ENCODE measurements at places on chromosomes 3 and 15. TPM values are rescaled to one million over a fixed set of nuclear protein-coding genes. Genes with fewer than 3 reads are reported as not detected.
A peak's percentile ranks its signal among the peaks of the same experiment; 100 is the strongest.

GRCh38 chr15:64443747-64444621 lies 16.4 kb upstream of the ZNF609 start:
- peak; percentile 46 for DNase-seq

DNA sequence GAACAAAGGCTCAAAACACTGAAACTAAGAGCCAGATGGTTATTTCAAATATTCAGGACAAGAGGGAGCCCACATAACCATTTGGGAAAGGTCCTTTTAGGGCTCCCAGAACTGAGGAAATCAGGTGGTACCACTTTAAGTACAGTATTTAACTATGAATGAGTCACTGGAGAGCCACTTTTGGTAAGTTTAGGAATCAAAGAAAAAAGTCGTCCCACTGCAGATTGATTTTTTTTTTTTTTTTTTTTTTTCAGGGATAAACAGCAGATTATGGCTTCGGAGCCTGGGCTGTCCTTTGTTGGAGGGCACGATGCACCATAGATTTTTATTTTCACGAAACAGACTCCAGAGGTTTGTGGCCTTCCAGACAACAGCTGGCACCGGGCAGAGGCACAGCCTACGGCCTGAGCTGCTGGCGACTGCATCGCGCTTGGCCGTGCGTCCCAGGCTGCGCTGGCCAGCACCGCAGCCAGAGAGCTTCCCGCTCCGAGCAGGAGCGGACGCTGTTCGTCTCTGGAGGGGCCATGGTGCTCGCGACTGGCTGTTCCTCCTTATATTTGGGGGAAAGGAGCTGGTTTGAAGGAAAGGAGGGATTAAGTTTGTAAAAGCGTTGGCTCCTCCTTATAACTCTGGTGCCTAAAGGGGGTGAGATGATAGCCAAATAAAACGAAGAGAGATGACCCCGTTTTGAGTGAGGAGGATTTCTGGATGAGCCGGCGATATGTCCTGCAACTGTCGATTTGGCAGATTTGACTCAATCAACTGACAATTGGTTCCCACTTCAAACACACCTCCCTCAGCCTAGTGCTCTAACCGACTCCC lies 152.9 kb upstream of the GOLIM4 start:
- DNase-seq = no peak

DNA sequence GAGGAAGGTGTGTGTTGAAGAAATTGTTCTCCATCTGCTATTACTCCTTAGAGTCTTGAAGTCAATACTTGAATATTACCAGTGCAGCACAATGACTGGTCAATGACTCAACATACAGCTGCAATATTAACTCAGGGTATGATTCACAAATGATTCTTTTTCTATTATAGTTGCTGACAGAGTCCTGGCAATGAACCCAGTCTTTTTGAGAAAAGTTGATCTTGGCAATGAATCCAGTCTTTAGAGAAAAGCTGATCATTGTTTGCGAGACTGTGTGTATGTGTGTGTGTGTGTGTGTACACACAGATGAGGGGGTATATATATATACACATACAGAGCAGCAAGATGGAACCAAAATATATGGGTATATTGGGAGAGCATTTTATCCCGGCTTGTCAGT lies 315.1 kb downstream of the ZNF385D start:
- DNase-seq = peak; percentile 66

- DNase-seq = no peak
Observed at GRCh38 chr3:77254967-77255831, 215.3 kb downstream of the ROBO2 start.

- no peak for DNase-seq
Observed at GRCh38 chr15:45604326-45604725, 17.1 kb downstream of the BLOC1S6 start.

DNA sequence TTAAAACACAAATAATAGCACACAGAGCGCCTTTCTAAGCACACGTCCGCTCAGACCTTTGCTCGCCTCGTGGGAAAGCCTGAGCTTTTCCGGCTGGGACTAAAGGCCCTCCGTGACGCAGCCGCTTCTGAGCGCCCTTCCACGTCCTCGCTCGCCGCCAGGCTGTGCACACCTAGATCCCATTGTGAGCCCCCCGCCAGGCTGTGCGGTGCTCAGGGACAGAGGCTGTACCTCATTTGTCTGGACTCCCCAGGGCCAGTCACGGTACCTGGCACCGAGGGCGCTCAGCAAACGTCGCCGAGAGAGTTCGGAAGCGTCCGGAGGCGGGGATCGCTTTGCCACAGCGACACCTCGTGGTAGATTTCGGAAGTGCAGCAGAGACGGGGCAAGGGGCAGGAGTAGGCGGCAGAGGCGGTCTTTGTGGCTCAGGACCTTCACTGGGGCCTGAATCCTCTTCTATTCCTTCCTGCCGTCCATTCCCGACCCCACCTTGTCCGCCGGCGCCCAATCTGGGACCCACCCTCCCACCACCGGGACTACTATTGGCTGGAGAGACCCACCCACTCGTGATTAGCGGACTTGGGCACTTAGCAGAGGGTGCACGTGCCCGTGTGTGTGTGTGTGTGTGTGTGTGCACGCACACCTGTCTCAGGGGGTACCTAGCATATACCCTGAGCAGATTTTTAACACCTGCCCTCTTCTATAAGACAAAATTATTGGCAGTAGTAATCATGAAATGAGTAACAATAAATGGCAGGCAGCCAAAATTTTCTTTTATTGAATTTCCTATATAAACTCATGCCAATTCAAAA lies 65.6 kb downstream of the RHCG start:
- DNase-seq = peak; percentile 6

The STRA6 gene
- 10.9 TPM for polyA plus RNA-seq

The REC114 gene
- not detected for polyA plus RNA-seq

DNA sequence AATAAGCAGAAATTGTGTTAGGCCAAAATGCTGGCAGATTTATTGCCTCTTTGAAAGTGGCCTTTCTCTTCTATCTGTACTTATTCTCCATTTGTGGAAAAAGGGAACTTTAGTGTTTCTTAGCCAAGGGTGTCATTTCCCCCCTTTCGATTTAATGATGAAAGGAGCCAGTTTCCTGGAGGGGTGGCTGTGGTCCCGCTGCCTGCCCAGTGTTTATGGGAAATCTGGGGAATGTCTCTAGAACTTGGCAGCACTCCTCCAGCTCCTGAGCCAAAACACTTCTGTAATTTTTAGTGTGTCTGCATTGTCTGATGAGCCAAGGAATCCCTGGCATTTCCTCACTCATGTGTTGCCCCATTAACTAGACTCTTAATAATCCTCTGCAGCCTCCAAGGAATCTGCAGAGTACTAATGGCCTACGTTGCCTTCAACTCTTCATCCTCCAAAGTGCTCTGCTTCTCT lies 448.8 kb downstream of the GRM7 start:
- peak; percentile 0 for DNase-seq

DNA sequence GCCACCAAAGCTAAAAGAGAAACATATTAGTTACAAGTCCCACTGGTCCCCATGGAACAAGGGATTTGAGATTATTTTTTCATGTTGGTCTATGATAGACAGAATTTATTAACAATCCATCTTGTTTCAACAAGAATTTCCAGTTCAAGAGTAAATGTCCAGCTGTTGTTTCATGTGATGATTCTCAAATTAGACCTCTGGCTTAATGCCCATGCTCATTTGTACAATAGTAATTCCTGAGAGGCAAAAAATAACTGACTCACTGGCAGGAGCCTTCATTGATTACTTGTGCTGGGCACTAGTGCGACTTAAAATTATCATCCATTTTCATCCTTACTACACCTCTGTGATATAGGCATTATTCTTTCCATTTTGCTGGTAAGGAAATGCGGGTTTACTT lies 171.3 kb downstream of the ITPR1 start:
- no peak for DNase-seq

DNA sequence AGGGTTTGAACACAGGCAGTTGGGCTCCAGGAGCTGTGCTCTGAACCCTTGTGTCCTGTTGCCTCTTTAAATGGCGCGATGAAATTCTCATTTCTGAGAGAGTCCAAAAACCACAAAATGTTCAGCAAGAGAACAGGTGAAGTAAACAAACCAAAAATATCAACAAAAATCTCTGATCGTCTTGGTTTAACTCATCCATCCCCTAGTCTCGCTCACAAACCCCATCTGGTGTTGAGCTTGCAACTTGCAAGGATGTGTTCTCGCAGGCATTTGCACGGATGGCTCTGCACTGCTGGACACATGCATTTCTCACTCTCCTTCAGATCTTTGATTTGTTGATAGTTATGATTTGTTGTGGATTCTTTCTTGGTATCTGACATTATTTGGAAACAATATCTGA lies 31.1 kb downstream of the FAH start:
- DNase-seq = no peak

The ACTRT3 gene
- polyA plus RNA-seq = 2.3 TPM

- peak; percentile 32 for DNase-seq
Observed at GRCh38 chr15:46413799-46414198, 779.0 kb downstream of the SQOR start.

DNA sequence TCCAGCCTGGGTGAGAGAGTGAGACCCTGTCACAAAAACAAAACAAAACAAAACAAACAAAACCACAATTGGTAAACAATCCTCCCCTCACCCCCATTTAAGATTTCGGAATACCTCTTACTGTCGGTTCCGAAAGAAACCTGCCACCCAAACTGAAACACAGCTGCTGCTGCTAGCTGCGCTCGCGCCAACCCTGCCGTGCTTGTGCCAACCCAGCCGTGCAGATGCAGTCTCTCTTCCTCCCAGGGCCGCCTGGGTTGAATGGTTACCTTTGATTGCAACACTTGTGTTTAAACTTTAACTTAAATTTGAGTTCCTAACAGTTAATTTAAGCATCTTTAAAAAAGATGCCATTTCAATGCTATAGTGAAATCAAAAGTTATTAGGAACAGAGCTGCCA lies 28.5 kb upstream of the SPTBN5 start:
- no peak for DNase-seq

The GPR62 gene
- not detected for polyA plus RNA-seq

DNA sequence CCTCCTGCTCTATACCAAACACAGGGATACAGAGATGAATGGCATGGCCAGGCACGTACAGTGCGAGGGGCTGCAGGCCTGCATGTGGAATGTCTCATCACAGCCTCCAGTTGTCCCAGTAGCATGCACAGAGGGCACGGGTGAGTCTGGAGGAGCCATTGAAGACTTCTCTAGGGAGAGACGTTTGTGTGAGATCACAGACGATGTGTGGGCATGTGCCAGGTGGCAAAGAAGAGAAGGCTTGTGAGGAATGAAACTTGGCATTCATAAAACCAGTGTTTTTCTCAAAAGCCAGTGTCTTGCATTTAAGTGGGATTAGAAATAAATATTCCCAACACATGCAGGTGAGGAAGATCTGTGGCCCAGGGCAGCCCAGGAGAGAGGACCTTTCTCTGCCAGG lies 119.1 kb upstream of the UBE3A start:
- no peak for DNase-seq

GRCh38 chr3:192487033-192487432 lies 240.3 kb downstream of the FGF12 start:
- DNase-seq = no peak

- DNase-seq = peak; percentile 90
Observed at GRCh38 chr3:30578479-30578878, 27.9 kb upstream of the TGFBR2 start.

- DNase-seq = no peak
Observed at GRCh38 chr15:36903922-36904556, 196.3 kb downstream of the MEIS2 start.

The EPHB3 gene
- polyA plus RNA-seq = 3.3 TPM

The GOLGA8S gene
- 0.01 TPM for polyA plus RNA-seq

DNA sequence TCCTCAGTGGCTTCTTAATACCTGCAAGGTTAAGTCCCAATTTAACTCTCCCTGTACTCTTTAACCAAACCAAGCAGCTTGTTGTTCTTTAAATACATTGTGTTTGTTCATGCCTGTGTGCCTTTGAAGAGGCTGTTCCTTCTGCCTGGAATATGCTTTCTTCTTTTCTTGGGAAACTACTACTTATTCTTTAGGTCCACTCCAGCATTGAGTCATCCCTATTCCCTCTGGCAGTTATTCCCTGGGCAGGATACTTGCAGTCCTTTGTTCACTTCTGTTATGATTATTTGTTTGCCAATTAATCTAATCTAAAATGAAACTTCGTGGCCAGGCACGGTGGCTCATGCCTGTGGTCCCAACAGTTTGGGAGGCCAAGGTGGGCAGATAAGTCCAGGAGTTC lies 139.3 kb downstream of the ZNF609 start:
- DNase-seq = no peak

- DNase-seq = no peak
Observed at GRCh38 chr15:29123171-29123570, 146.5 kb downstream of the NSMCE3 start.

The SIDT1 gene
- not detected for polyA plus RNA-seq

GRCh38 chr3:73933585-73933984 lies 308.8 kb upstream of the PDZRN3 start:
- DNase-seq = no peak

The MCF2L2 gene
- polyA plus RNA-seq = 0.05 TPM

- no peak for DNase-seq
Observed at GRCh38 chr3:177065285-177066033, 131.8 kb downstream of the TBL1XR1 start.

DNA sequence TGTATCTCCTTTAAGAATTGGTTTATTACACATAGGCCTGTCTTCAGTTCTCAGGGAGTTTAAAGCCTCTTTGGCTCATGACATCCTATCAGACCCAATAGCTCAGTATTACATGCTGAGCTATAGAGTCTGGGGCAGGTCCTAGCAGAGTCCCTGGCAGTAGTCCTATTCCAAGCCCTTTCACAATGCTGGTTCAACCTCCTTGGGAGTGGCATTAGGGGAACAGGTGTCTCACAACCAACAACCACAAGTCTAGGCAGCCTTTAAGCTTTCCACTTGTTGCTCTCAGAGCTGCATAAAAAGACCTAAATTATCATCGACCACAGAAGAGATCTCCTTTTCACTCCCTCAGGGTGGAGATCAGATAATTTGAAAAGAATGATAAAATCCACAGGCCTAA lies 22.8 kb upstream of the C2CD4B start:
- DNase-seq = no peak

DNA sequence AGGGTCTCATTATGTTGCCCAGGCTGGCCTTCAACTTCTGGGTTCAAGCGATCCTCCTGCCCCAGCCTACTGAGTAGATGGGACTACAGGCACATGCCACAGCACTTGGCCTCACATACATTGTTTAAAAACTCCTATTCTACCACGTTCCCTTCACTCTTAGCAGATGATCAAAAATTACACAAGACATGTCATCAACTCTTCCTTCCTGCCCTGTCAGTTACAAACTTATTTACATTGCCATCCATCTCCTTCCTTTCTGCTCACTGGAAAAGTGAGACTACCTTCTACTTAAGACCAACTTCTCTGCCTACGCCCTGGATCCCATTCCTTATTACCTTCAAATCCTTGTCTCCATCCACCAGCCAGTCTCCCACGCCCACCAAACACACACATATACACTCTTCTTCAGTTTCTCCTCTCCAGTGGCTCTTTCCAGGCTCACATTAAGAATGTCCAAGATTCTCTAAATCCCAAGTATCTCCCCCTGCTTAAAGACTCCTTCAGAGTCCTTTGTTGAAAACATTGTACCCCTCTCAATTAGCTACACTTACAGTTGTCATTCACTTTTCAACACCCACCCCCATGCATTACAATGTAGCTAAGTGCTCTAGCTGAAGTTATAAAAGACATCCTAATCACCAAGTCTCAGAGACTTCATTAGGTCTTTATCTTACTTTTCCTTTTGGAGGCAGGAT lies 4.3 kb downstream of the PEAK1 start:
- DNase-seq = no peak

GRCh38 chr3:15651396-15651795 lies 49.9 kb downstream of the BTD start:
- no peak for DNase-seq

GRCh38 chr3:101530686-101531047 lies 17.7 kb upstream of the SENP7 start:
- no peak for DNase-seq

GRCh38 chr3:152105446-152105845 lies 163.3 kb upstream of the MBNL1 start:
- no peak for DNase-seq

The FAM174B gene
- polyA plus RNA-seq = 5.8 TPM

- no peak for DNase-seq
Observed at GRCh38 chr15:93131485-93132095, 42.6 kb upstream of the RGMA start.

Measured in BJ (cell line).